RPMI7951 (cell line): ENCODE measurements at places on chromosomes 7 and 10. TPM values are rescaled to one million over a fixed set of nuclear protein-coding genes. Genes with fewer than 3 reads are reported as not detected.

DNA sequence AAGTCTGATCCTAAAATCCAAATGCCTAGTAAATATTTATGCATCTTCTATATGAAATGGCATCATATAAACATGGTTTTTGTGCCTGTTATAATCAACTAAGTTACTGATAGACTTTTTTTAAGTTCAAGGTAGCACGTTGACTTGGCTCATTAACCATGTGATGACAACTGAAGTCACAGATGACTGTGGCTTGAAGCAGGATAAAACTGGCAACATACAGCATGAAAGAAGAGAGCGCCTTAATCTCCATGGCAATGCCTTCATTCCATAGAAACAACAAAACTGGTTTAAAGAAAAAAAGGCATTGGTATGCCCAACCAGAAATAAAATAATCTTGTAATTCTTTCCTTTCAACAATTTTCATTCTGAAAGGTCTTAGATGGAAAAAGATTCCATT lies 188.9 kb upstream of the CDK1 start:
- DNase-seq = no peak

- no peak for DNase-seq
These were observed 998.2 kb downstream of the REEP3 start for GRCh38 chr10:64519427-64519826.

GRCh38 chr7:104096683-104097082 lies 107.2 kb upstream of the RELN start:
- DNase-seq = peak; percentile 11

DNA sequence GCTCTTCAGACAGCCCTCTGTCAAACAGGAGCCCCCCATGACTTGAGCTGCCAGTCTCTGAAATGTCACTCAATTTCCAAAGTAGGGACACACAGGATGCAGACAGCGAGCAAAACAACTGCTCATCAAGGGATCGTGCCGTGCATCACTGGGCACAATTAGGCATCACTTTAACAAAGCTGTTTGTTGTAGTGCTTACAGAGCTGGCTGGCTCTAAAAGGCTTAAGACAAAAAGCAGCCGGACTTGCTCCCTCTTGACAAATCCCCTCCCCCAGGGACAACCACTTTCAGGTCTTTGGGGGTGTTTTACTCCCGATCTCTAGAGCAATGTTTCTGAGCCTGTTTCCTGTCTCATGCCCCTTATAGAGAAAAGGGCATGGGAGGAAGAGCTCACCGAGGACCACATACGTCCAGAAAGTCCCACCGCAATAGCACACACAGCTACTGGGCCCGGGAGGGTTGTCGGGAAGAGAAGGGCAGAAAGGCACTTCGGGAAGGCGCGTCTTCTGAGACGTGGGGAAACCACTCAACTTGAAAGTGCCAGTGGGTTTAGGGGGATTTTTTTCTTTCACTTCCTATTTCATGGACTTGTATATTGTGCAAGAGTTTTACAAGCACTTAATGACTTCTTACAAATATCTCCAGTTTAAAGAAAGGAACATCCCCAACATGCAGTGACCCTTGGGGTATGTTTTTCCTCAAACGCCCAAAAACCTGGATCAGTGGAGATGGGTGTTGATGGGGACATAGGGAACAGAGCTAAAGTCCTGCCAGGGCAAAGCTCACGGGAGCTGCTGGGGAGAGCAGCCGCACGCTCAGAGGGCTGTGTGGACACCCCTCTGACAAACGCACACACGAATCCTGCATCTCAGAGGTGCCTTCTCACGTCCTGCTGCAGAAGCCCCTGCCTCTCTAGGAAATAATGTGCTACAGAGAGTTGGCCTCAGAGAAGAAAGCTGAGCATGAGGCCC lies 27.1 kb downstream of the LRRC20 start:
- no peak for DNase-seq

- DNase-seq = no peak
These were observed 16.9 kb downstream of the SMURF1 start for GRCh38 chr7:99126921-99127553.

- no peak for DNase-seq
These were observed 223.8 kb downstream of the ZMYND11 start for GRCh38 chr10:359093-359492.

The CLRN3 gene
- total RNA-seq = not detected in 2 replicates
